ENCODE measurements at places on chromosomes 1 and 21.

- DNase-seq = no peak
These were observed 112.1 kb downstream of the HIVEP3 start for GRCh38 chr1:41806472-41807155.

GRCh38 chr21:22352088-22352487 is 1353.9 kb downstream of the NCAM2 start:
- no peak for DNase-seq

DNA sequence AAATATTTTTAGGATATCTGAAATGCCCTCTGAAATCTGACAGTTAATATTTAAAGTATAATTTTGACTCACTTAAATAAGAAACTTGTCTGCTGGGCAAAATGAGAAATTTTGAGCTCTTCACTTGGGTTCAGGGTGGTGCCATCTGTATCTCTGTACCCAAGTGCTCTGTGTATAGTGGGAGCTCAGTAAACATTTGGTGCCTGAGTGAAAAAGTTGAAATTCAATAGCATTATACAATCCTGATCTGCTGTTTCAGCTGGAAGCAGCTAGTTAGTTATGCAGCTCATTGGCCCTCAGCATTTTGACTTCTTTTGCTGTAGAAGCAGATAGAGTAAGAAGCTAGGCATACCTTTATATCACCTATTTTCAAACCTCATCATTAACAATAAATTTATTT is 73.3 kb downstream of the RPE65 start:
- DNase-seq = no peak

- no peak for DNase-seq
These were observed 450.8 kb downstream of the PTPRU start for GRCh38 chr1:29687166-29687565.

DNA sequence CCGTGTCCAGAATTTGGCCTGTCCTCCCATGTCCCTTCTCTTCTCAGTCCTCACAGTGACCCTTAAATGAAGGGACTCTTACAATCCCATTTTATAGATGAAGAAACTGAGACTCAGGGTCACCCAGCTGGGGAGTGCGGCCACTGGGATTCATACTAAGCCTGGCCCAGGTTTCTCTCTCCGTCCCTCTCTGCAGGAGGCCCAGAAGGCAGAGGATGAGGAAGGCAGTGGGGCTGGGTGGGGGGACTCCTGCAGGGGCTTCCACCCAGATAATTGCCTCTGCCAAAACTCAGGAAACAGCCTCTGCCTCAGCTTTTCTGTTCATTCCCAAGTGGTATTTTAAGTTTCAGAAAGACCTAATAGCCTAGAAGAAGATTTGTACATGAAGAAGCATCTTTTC is 299.8 kb downstream of the MATN1 start:
- no peak for DNase-seq

GRCh38 chr1:4016351-4017130 is 116.5 kb upstream of the C1orf174 start:
- DNase-seq = no peak

DNA sequence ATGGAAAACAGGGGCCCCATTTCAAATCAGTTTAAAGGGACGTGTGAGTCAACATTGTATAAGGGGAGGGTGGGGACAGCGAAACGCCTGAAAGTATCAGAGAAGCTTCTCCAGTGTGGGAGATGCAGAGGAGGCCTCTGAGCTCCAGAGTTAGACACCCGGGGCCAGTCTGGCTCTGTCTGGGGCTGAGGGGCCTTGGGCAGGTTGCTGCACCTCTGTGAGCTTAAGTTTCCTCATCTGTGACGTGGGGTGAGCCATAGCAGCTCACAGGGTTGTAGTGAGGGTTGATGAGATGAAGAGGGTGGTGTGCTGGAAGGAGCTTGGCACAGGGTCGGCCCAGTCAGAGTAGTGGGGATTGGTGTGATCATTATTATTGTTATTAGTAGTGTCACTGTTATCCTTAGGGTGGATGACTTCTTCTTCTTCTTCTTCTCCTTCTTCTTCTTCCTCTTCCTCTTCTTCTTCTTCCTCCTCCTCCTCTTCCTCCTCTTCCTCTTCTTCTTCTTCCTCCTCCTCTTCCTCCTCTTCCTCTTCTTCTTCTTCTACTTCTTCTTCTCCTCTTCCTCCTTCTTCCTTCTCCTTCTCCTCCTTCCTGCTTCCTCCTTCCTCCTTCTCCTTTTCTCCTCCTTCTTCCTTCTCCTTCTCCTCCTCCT is 282.0 kb downstream of the PTPRU start:
- no peak for DNase-seq

DNA sequence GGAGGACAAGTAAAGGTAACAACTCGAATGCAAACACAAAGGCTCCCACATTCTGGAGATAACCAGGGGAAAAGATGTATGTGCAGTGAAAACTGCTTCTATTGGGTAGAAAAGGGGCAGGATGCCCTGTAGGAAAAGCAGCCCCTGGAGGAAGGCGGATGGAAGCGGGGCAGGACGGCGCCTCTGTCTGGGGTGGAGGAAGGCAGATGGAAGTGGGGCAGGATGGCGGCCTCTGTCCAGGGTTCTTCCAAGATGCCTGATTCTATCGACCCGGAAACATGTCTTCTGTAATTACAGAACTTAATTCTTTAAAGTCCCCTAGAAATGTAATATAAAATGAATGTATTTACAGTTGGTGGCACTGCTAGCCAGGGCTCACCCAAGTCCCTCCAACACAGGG is 24.0 kb upstream of the LRRC47 start:
- no peak for DNase-seq

- DNase-seq = peak; percentile 85
These were observed 28.5 kb upstream of the KCNE2 start for GRCh38 chr21:34335316-34335715.

DNA sequence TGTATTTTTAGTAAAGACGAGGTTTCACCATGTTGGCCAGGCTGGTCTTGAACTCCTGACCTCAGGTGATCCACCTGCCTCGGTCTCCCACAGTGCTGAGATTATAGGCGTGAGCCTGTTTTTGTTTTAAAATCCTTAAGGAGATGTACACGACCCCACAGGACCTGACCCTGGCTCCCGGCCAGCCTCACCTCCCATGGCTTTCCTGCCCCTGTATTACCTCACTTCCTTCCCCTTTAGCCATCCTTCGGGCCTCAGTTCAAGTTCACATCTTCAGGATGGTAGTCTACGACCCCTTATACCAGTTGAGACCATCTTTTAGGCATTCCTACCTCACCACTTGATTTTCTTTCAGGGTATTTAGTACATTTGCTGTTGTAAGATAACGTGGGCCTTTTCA is 36.3 kb downstream of the TCP10L start:
- DNase-seq = no peak

GRCh38 chr1:239914751-239915231 is 176.9 kb upstream of the FMN2 start:
- peak; percentile 96 for DNase-seq

- peak; percentile 29 for DNase-seq
These were observed 578.9 kb upstream of the NR5A2 start for GRCh38 chr1:199448646-199449045.

- peak; percentile 27 for DNase-seq
These were observed 13.7 kb upstream of the RPL5 start for GRCh38 chr1:92817986-92818764.

- no peak for DNase-seq
These were observed 2.4 kb upstream of the SH3D21 start for GRCh38 chr1:36303650-36304360.

GRCh38 chr1:178037510-178038253 is 56.2 kb upstream of the RASAL2 start:
- peak; percentile 80 for DNase-seq

- peak; percentile 50 for DNase-seq
These were observed 375.9 kb upstream of the DUSP10 start for GRCh38 chr1:222117809-222118208.

DNA sequence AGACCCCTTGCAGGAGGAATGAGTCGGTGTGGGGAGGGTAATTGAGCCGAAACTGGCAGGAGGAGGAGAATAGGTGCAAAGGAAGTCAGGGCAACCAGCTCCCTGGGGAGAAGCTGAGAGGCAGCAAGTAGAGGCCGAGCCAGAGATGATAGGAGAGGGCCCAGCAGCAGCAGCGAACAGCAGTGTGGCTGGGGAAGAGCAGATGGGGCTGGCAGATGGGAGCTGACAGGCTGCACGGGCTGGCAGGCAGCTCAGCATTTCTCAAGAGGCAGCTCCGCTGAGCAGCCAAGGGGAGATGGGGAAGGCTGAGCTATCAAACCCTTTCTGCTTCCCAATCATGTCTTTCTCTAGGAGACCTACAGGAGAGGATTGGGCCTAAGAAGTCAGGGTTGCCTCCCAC is 158.2 kb downstream of the TRIM33 start:
- DNase-seq = peak; percentile 17

GRCh38 chr1:60866226-60866900 is 216.0 kb upstream of the NFIA start:
- DNase-seq = no peak

- DNase-seq = no peak
These were observed 2.9 kb downstream of the ADORA1 start for GRCh38 chr1:203130358-203130985.

DNA sequence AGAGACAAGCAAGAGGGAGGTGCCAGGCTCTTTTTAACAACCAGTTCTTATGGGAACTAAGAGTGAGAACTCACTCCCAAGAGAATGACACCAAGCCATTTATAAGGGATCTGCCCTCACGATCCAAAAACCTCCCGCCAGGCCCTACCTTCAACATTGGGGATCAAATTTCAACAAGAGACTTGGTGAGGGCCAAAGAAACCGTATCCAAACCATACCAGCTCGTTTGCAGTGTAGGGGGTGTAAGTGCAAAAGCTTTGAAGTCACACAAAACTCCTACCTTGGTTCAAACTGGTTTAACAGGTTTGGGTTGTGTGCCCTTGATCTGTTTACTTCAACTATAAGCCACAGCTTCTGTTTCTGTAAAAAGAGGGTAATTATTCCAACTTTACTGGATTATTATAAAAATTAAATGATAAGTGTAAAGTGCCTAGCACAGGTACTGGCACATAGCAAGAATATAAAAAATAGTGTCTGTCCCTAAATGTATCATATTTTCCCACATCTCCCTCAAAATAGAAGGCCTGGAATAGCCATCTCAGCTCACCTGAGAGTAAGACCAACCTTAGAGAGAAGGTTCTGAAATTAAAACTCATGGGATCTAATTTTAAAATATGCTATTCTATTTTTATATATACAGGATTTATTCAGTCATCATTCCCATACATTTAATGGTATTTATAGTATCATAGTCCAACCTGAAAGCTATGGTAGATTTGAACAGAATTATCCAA is 7.0 kb upstream of the USP25 start:
- DNase-seq = no peak

DNA sequence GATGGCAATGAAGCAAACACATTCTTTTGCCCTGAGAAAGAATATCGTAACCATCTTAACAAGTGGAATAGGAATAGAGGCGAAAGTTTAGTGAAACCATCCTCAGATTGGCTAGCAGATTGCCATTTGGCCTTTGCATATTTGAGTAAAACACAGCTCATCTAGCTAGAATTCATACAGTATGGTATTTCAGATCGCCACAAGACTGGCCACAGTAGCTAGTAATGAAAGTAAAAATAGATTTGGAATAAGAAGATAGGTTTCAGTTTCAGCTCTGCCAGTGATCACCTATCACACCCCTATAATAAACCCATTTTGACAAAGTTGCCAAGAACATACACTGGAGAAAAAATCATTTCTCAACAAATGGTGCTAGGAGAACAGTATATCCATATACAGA is 294.9 kb downstream of the LRRIQ3 start:
- DNase-seq = no peak

DNA sequence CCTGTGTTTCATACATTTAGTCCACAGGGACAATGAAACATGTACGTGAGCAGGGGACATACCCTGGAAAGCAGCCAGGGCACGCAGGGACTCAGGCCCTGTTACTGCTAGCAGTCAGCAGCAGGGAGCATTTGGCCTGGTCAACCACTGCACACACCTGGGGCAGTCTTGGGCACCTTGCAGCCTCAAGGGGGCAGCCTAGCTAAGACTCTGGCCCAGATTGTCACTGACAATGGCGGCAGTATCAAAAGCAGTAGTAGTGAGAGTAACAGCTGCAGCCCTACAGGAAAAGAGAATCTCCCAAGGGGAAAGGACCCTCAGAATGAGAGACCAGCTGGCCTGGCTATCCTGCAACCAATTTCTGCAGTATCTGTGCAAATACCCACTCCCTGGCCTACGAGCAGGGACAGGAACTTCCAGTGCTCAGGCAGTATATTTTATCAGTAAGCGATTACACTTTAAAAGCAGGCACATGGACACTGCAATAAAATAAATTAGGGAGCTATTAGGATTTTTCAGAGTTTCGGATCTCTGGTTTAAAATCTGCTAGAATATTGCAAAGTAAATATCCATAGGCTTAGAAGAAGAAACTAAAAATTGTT is 475.6 kb downstream of the LTN1 start:
- no peak for DNase-seq

DNA sequence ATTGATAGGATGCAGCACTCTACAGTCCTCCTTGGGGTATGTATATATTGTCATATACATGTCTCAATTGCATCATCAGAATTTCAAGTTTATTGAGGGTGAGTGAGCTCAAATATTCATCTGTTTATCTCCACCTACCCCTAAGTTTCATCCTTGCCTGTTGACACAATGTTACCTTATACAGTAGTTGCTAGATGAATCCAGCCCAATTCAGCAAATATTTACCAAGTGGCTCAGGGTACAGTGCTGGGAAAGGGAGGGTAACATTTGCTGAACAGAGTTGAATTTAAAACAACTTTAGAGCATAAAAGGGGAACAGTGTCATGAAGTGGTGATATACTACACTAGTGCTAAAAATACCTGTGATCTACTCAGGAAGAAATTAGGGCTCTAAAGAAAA is 14.4 kb downstream of the ELAVL4 start:
- DNase-seq = no peak

- DNase-seq = no peak
These were observed 19.5 kb downstream of the LRRC8C start for GRCh38 chr1:89652373-89652772.

- DNase-seq = peak; percentile 42
These were observed 19.3 kb downstream of the SPEN start for GRCh38 chr1:15866721-15867201.

DNA sequence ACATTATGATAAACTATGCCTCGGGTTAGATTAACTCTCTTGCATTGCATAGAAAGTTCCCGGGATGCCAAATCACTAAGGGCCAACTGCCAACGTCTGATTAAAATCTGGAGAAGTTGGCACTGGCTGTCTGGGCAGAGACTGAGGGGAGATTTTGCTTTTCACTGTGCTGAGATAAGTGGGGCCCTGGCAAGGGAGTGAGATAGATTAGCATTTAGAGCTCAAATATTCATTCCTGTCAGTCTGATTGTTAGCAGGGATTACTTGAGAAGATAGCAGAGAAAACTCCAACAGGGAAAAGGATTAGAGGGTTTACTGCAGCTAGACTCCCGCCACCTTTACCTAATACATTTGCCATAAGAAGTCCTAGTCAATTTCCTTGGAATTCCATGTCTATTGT is 714.1 kb upstream of the CHRM3 start:
- no peak for DNase-seq
